Activated effector memory CD4-positive, alpha-beta T cell treated with Interleukin-2 at 50 U/mL for 16 hours (primary cell): ENCODE measurements at places on chromosomes 16 and 17.

DNA sequence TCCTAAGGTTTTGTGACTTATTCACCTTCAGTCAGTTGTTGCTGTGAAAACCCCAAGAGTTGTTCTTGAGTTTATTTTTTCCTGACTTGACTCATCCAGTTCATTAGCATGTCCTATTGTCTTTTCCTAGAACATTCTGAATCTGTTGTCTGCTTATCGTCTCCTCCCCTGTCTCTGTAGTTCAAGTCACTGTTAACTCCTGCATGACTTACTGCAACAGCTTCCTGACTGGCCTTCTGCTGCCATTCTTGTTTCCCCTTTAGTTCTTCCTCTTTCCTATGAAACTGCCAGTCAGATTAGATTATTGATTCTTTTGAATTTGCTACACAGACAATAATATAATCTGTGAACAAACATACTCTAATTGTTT lies 161.5 kb downstream of the FTO start:
- DNase-seq: no peak

DNA sequence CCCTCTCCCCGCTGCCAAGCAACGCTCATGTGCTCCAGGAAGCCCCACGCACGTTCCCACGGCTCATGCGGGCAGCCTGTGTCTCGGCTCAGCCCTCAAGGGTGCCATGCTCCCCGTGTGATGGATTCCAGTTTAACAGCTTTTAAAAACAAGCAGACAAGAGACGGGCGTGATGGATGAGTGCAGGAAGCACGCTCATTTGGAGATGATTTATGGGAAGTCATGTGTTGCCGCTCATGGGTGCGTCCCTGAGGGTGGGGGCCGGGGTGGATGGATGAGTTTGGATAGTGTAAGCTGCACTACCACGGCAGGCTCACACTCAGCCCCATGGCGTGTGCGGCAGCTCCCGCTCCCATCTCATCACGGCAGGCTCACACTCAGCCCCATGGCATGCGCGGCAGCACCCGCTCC lies 132.8 kb downstream of the RBFOX3 start:
- no peak for DNase-seq

DNA sequence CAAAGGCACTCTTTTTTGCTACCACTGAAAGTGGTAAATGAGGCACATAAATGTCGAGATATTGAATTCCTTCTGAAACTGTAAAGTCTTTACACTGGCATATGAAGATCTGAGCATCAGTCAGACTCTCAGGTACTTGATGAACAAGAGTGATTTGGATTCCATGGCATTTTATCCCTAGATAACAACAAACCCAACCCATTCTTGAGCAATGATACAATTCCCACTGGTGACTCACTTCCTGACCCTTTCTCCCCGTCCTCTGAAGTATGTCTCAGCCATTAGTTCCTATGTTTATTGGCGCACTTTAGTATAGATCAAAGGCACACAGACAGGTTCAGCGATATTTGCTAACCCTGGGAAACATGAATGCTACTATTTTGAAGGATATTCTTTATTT lies 147.0 kb upstream of the RBFOX1 start:
- DNase-seq: no peak

GRCh38 chr17:15371376-15372130 lies 30.2 kb upstream of the TEKT3 start:
- no peak for DNase-seq

GRCh38 chr16:85249418-85250146 lies 137.3 kb upstream of the CIBAR2 start:
- DNase-seq: no peak

DNA sequence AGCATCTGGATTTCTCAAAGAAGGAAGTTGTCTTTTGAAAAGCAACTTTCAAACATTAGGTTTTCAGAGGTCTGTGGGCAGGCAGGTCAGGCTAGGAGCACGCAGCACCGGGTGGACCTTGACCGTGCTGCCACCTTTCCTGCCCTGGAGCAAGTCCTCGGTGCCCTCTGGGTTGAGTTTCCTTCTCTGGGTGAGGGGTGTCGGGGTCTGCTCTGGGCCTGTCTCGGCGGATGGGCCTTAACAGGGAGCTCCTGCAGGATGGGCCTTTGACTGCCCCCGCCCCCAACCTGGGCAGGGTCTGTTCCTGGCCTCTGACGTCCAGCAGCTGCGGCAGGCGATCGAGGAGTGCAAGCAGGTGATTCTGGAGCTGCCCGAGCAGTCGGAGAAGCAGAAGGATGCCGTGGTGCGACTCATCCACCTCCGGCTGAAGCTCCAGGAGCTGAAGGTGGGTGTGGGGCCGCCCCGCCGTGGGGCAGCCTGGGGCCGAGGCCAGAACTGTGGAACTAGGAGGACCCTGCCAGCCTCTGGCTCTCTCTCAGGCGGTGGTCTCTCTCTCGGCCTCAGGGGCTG lies 8.7 kb downstream of the DEF8 start:
- DNase-seq: no peak

- no peak for DNase-seq
Observed at GRCh38 chr16:5895137-5895536, 797.5 kb upstream of the EEF2KMT start.

GRCh38 chr16:88078111-88078775 lies 127.0 kb downstream of the BANP start:
- DNase-seq: no peak

- DNase-seq: no peak
Observed at GRCh38 chr17:38743556-38744171, 4.5 kb downstream of the PCGF2 start.

GRCh38 chr17:71440513-71440912 lies 680.3 kb upstream of the SOX9 start:
- no peak for DNase-seq

DNA sequence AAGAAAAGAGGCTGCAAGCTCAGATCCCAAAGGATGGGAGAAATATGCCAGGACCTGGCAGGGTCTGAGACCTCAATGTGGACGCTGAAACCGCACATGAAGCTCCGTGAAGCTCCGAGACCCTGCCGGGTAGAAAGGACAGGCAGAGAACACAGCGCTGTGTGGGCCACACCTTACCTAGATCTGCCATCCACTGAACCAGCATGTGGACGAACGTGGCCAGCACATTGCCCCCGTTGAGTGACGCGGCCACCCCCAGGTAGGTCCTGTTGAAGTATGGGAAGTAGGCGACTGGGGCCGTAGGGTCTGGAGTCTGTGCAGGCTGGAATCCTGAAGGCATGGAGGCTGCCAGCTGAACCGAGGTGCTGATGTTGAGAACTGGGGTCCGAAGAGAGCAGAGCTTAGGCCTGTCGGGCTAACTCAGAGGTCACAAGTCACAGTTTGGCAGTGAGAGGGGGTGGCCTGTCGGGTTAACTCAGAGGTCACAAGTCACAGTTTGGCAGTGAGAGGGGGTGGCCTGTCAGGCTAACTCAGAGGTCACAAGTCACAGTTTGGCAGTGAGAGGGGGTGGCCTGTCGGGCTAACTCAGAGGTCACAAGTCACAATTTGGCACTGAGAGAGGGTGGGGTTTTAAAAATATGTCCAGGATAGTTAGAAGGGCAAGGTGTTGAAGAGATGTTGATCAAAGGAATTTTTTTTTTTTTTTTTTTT lies 6.1 kb upstream of the TRPV1 start:
- no peak for DNase-seq

DNA sequence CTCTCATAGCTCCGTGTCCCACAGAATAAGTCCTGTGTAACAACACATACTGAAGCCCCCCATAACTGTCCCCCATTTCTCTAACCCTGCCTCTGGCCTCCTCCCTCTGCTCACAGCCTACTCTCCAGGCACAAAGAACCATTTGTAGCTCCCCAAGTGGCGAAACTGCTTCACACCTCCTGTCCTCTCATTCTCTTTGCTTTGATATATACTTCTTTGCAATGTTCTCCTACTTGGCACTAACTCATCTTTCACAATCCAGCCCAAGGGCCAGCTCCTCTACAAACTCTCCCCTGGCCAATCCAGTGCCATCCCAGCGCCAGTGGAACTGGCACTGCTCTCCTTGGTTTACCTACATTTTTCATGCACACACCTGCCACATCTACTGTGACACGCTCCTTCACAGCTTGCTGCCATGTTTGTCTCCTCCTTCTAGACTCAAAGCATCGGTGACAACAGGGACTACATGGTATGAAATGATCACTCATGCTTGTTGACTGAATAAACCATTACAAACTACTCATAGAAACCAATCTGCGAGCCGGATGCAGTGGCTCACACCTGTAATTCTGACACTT lies 12.8 kb downstream of the CYTH1 start:
- DNase-seq: no peak

DNA sequence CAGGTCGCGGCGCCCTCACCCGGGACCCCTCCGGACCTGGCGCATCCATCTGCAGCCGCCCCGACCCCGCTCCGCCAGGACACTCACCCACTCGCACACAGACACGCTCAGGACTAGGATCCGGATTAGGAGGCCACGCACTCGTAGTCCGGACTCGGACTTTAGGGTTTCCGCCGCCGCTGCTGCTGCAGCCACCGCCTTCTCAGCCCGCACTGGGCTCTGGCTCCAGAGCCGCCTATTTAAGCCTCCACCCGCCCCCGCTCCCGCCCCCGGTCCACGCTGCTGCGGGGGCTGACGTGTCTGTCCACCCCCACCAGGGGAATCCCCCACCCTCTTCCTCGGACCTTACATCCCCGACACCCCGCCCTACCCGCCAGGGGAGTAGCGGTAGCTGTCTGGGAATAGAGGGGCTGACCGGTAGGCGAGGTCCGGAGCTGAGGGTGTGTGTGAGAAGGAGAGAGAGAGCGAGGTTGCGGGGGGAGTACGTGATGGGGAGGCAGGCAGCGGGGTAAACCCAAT lies at the start of gene RRAD:
Gene RRAD, minus strand, starts transcription at position 214 of the 519 bp plus-strand sequence. CDS start 356 bp downstream, outside the sequence.
- DNase-seq: no peak

- DNase-seq: no peak
Observed at GRCh38 chr17:45341533-45342158, 24.8 kb upstream of the MAP3K14 start.

DNA sequence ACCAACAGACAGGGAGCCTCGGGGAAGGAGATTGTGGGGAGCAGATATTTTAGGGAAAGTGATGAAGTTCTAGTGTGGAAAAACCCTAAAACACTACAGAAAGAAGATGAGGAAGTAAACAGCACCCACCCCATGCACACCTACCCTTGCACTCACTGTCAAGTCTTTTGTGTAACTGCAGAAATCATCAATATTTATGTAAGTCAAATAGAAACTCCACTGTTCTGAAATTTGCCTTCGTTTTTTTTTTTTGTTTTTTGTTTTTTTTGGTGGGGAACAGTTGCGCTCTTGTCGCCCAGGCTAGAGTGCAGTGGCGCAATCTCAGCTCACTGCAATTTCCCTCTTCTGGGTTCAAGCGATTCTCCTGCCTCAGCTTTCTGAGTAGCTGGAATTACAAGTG lies 273.4 kb downstream of the CPPED1 start:
- no peak for DNase-seq

DNA sequence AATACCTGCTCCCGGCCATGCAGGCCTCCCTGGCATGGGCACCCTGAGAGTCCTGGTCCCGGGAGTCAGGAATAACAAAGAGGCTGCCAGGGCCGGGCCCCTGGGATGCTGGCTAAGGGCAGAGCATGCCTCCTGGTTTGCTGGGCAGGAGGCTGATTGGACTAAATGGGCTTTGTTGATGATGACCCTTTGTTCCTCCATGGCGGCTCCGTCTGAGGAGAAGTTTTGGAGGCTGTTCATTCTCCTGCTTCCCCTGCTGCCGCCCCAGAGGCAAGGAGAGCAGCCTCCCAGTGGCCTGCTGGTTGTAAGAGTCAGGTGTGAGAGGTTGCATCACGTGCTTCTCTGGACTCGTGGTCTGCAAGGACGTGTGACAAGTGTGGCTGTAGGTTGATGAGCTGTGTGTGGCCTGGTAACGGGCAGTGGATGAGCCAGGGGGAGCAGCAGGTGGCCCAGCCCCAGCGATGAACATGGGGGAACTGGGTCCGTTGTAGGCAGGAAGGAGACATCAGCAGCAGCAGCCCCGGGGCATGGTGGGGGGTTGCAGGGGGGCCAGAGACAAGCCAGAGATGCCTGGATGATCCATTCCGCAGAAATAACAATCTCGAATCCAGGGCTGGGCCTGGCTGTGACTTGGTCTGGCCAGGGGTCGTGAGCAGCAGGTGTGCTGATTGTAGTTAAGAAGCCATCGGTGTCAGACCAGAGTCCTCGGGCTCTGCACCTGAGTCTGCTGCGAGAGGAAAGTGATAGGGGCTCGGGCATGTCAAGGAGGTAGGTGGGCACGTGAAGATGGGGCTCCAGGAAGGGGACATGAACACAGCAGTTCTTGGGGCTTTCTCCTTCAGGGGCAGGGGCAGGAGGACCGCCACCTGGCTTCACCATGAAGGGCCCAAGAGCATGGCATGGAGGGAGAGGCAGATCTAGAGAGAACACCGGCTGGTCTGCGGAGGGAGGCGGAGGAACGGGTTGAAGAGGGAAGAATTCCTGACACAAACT lies 101.4 kb downstream of the TNFRSF13B start:
- no peak for DNase-seq

DNA sequence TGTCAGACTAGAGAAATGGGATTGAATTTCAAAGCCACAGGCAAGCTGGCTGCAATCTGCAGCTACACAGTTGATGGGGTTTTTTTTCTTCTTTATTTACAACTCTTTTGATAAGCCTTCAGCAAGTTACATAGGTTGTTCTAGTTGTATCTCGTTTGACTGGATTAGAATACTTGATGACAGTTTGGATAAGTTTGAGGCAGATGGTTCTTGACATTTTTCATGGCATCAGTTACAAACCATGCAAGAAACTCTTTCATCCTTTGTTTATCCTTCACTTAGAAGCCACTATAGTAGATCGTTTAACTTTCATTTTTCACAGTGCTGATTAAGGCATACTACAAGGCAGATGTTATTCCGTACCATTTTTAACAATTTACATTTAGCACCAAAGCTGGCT lies 238.9 kb downstream of the TOX3 start:
- no peak for DNase-seq

GRCh38 chr17:42441371-42442195 lies 17.1 kb upstream of the ATP6V0A1 start:
- DNase-seq: no peak

DNA sequence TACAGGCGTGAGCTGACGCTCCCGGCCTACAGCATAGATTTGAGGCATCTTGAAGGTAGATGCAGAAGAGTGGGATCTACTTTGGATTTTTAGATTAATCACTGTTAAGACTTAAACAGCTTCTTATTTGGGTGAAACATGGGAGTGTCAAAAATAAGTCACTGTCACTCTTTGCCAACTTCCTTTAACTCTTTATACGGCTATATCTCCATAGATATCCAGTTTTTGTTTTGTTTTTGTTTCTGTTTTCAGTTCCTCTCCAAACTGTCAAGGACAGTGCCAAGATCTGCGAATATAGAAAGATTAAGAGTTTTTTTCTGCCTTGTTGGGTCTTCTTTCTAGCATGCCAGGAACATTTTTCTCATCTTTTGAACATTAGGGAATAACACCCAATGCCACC lies 706.1 kb downstream of the WWOX start:
- no peak for DNase-seq

GRCh38 chr17:72683506-72684404 lies 408.7 kb downstream of the SLC39A11 start:
- DNase-seq: no peak

GRCh38 chr17:57121308-57122042 lies 36.4 kb downstream of the AKAP1 start:
- no peak for DNase-seq

GRCh38 chr17:58722696-58723095 lies 30.3 kb downstream of the RAD51C start:
- DNase-seq: no peak
